Right lung (tissue), 10 donors: ENCODE measurements at places on chromosomes 4 and X. TPM values are rescaled to one million over a fixed set of nuclear protein-coding genes. Genes with fewer than 3 reads are reported as not detected.

DNA sequence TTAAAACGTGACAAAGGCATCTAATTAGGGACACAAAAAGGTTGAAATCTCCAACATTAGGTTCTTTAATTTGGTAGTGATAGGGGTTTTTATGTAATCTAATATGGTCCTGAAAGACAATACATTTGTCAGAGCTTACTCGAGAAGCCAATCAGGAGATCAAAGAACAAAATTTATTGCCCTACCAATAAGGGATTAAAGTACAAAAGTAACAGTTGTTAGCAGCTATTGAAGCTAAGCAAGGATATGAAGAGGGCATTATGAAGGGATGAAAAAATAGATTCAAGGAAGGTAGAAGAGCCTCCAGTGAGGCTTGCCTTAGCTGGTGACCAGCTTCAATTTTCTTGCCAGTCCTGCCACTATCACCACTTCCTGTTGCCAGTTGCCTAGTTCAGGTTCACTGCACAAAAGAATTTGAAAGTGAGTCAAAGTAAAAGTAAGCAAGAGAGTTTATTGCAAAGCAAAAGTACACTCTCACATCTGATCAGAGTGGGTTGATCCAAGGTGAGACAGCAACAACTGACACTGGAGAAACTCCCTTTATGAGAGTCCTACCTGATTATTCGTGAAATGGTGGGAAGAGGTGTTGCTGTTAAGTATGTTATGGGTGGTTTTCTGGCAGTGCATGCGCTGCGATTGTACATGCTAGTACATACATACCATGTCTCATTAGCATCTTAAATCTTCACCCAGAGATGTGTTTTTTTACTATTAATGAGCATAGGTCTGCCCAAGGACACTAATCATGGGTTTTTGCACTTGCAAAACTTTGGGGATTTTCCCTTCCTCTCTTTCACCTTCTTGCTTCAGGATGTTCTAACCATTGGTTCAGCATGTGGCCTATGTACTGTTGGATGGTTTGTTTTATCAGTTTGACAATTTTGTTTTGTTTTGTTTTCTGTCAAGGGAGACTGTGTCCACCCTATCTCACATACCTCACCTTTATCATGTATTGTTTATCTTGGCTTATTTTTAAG lies 263.2 kb upstream of the ITM2A start:
- DNase-seq: no peak

GRCh38 chr4:4968161-4968725 lies 51.0 kb downstream of the CYTL1 start:
- DNase-seq: no peak

GRCh38 chr4:6676722-6677558 lies 16.7 kb upstream of the S100P start:
- DNase-seq: no peak

GRCh38 chr4:57403591-57403990 lies 293.4 kb upstream of the IGFBP7 start:
- DNase-seq: no peak

DNA sequence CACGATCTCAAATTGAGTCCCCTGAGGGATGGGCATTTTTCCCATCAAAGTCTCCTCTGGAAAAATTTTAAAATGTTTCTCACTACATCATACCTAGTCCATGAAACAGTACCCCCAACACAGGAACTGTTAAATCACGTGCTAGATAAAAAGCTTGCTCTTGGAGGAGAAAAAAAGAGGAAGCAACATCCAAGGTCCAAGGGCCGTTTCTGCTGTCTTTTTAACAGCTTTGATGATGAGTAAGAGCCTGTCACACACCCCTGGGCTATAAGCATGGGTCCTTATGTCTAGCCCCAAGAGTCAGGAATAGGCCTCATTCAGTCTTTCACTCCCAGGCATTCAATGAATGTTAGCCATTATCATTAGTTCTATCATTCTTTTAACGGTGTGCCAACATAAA lies 128.9 kb downstream of the SH3KBP1 start:
- no peak for DNase-seq

- DNase-seq: no peak
These were observed 74.4 kb downstream of the HTRA3 start for GRCh38 chr4:8343967-8344331.

DNA sequence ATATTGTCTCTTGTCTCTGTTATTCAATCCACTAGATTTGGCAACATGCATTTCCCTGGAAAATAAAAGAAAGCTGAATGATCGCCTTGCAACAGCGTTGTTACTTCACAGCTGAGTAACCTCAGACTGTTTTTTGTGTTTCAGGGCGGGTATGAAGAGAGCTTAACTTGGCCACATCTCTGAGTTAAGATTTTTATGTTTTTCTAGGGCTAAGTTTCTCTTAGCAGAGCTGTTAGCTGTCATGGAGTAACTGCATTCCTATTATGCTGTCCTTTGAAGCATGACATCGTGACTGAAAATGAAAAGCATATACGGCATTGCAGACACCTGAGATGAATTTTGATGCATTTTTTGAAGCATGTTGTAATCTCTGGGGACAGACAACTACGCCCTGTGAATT lies 1798.9 kb downstream of the PCDH7 start:
- DNase-seq: peak; percentile 18

DNA sequence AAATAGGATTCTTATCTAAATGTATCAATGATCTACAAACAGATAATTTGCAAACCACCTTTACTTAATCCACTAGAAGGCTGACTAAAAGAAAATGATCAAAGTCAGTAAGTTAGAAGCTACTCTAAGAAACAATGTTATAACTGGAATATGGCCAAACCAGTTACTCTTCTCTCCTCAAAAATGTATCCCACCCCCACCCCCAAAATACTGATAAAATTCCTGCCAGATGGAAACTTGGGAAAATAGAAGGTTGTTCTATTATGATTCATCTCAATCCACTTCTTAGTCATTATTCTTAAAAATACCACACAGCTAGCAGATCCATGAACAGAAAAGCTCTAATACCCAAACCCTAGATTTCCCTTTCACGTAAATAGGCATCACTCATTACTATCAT lies 206.4 kb downstream of the KLHL13 start:
- no peak for DNase-seq

INTU gene
- 37.4 TPM for polyA plus RNA-seq

GALNTL6 gene
- 0.09 TPM for polyA plus RNA-seq

GPRASP2 gene
- 27.7 TPM for polyA plus RNA-seq

TEX13C gene
- not detected for polyA plus RNA-seq
